ENCODE measurements at places on chromosomes 4 and X.
A peak's percentile ranks its signal among the peaks of the same experiment; 100 is the strongest.

- no peak for DNase-seq
These were observed 95.6 kb downstream of the PHKA2 start for GRCh38 chrX:18888281-18888680.

DNA sequence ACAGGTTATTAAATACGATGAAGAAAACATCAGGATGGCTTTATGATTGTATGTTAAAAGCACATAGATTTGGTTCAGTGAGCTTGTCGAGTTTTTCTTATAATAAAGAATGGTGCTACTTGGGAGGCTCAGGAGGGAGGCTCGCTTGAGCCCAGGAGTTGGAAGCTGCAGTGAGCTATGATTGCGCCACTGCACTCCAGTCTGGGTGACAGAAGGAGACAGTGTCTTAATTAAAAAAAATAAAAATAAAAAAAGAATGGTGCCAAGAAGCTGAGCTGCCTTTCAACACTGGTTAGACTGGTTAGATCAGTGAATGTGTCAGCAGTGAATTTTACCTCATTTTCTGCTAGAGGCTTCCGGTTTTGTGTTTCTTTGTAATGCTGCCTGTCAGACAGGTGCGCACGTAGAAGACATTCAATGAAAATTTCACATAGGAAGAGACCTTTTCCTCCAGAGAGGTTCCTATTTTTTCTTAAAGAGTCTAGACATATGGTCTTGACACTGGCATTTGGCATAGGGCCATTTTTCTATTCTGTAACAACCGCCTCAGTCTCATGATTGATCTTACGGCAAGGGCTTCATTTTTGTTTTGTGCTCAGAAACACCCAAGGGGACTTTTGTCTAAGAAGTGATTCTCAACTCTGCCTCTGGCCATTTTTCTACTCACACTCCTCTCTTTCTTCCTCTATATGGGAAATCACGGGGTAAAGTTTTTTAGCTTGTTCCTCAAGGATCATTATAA is 15.0 kb upstream of the ARSF start:
- no peak for DNase-seq

- no peak for DNase-seq
These were observed 23.1 kb downstream of the ACSL1 start for GRCh38 chr4:184802697-184803015.

- no peak for DNase-seq
These were observed 153.1 kb downstream of the AFAP1 start for GRCh38 chr4:7786517-7786916.

GRCh38 chr4:101169044-101170014 is 178.0 kb downstream of the PPP3CA start:
- DNase-seq = peak; percentile 15
